ENCODE measurements at places on chromosomes 3 and 15.

- peak; percentile 47 for DNase-seq
Measured at GRCh38 chr15:75452865-75453702, 1.6 kb upstream of the SIN3A start.

GRCh38 chr3:120102674-120103073 is 8.4 kb upstream of the GSK3B start:
- DNase-seq = no peak

- no peak for DNase-seq
Measured at GRCh38 chr15:60766391-60767128, 287.6 kb upstream of the ICE2 start.

- no peak for DNase-seq
Measured at GRCh38 chr3:8589880-8590556, 54.6 kb downstream of the SSUH2 start.

DNA sequence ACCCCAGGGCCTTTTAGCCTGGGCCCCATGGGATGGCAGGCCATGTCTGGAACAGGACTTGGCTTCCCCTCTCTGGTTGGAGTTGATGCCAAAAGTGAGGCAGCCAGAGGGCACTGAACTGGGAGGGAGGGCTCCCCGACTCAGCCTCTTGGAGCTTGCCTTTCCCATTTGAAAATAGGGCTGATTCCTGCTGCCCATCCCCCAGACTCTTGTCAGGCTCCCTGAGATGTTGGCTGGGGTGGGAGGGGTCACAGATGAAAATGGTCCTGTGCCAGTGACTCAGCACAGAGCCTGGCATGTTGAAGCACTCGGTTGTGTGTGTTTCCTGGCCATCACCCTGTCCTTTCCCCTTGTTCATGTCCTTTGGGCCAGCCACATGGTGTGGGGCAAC is 6.6 kb downstream of the PPCDC start:
- peak; percentile 34 for DNase-seq

DNA sequence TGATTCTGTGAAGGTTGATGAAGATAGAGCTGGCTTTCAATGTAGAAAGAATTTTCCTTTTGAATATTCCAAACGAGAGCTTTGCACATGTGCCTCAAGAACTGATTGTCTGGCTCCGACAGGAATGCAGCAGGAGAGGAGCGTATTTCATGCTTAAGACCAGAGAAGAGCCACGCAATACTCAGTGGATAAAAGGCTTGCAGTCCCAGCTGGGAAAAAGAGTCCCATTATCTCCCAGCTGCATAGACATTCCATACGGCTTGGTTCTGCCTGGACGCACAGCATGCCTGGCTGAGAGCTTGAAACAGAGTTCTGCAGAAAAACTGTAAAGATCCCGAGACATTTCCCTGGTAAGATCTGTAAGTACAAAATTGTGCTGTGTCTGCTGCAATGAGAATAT is at the start of gene CNTN6:
Gene CNTN6, plus strand, starts transcription at position 254 of the 400 bp plus-strand sequence. CDS start 54,985 bp downstream, outside the sequence.
- DNase-seq = no peak

- DNase-seq = no peak
Measured at GRCh38 chr3:122642935-122643334, 37.7 kb upstream of the PARP14 start.

DNA sequence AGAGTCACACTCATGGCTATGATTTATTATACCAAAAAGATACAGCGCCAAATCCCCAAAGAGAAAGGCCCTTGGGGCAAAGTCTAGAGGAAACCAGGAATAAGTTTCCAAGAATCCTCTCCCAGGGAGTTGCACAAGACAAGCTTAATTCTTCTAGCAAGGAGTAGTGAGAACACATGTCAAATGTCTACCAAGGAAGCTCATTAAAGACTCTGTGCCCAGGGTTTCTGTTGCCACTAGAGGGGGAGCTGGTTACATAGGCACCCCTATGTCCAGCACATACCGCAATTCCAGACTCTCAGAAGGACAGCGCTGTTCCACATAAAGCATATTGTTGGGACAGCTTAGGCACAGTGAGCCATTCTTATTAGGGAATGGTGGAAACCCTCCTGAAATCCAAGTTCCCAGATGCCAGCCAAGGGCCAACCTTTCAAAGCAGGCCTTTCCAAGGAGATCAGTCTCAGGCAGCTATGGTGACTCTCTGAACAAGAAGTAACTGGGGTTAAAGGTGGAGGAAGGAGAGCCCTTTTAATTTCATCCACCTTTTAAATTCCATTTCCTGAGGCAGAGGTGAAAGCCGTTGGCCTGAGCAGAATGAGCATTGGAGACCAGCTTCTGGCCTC is 194.2 kb downstream of the UACA start:
- no peak for DNase-seq
